GM13977 (cell line): ENCODE measurements at places on chromosomes 16 and 17.

DNA sequence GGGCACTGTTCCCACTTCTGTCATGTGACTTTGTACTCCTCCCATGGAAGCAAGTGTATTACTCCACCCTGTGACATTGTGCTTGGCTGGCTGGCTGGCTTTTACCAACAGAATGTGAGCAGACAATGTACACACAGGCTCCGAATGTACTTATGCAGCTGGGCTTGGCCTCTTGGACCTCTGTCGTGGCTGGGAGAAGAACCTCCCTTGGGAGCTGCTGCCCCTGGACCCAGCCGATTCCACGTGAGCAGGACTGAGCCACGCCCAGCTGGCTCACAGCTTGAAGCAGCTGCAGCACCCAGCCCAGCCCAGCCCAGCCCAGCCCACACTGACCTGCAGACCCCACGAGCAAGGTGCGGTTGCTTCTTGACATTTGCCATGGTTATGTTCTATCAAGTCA is 177.5 kb downstream of the RBFOX3 start:
- DNase-seq: no peak

DNA sequence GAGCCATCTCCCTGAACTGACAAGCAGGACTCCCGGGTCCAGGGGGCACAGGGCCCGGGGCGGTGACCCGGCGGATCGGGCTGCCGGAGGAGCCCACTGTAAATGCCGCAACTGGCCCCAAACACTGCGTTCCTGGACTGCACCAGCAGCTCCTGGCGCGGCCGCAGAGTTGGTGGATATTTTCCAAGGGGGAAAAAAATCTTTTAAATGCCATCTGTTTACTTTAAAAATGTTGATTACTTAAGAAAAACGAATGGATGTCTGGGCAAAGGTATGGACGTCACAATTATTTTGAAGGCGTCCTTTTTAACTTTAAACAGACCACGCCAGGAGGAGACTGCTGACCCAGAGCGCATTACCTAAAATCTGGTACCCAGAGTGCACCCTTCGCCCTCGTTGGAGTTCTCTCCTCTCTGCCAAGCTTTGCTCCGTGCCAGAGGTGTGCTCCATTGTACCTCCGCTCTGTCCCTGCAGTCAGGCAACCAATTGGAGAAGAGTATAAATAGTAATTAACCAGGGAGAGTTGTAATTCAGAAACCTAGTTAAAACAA is 3.4 kb downstream of the HS3ST3B1 start:
- DNase-seq: no peak

- peak; percentile 87 for DNase-seq
These were observed at the start of gene ZNF48 for GRCh38 chr16:30395155-30395991. Gene ZNF48 (plus strand): TSS chr16:30395420. CDS start chr16:30395795, 375 bp downstream.

- DNase-seq: no peak
These were observed 25.1 kb downstream of the CD300LG start for GRCh38 chr17:43871946-43872690.

DNA sequence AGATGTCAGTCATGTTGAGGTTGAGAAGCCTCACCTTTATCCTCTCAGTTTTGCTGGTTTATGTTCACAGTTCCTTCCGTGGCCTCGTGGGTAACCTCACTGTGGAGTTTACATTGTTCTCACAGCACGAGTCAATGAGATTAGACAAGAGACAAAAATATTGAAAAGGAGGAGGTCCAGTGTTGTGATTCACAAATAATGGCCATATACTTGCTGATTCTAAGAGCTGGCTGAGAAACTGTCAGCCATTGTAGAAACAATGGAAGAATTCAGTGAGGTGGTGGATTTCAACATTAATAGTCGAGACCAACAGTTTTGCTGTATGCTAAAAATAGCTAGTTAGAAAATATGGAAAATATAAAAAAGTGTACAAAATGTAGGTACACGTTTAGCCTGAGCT is 176.4 kb upstream of the WSCD1 start:
- no peak for DNase-seq

GRCh38 chr17:81365601-81366585 is 29.4 kb upstream of the BAHCC1 start:
- DNase-seq: peak; percentile 62

GRCh38 chr17:2903193-2903974 is 107.1 kb downstream of the RAP1GAP2 start:
- DNase-seq: no peak

DNA sequence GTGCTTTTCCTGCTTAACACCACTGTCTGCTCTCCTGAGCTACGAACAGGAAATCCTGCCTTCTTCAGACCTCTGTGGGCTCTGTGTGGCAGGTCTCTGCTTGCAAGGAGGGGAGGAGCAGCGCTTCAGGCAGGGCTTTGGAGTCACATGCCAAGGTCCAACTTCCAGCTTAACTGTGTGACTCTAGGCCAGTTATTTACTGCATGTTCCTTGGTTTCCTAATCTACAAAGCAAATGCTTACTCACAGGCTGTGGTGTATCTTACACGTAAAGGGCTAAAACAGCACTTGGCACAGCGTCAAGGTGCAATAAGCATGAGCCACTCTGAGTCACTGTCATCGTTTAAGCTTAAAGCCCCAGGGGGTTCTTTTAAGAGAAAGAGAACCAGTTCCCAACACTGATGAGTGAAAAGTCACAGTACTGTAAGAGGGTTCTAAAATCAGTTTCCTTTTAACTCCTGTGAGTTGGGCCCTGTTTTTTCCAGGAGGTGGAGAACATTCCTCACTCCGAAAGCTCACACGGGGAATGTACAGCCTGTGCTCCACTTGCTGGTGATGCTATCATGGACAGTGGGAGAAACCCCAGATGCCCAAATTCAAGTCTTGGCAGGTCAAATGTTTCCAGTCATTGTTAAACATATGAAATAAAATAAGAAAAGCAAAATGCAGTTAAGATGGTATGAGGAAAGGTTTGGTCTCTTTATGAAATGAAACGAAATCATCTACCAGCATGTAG is 54.1 kb upstream of the BCAR1 start:
- DNase-seq: peak; percentile 56

GRCh38 chr16:51390877-51391276 is 239.8 kb upstream of the SALL1 start:
- DNase-seq: no peak

DNA sequence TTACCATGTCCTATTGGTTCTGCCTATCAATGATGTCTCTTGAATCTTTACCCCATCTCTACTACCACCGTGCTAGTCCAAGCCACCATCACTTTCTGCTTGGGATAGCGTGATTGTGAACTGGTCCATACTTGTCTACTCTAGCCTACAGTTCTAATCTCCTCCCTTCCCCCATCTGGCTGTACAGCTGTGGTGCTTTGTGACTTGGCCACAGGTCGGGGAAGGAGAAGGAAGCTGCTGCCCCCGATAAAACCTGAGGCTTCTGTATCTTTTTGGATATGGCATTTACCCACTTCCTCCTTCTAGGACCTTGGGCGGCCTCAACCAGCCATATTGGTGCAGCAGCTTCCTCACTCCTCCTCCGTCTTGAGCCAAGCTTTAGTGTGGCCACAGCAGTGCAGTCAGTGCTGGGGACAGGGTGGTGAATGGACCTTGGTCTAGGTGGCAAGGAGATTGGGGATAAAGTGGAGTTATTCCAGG is 314 bp upstream of the ITGA2B start:
- DNase-seq: no peak

GRCh38 chr16:2209258-2210008 is 1.2 kb downstream of the BRICD5 start:
- no peak for DNase-seq

DNA sequence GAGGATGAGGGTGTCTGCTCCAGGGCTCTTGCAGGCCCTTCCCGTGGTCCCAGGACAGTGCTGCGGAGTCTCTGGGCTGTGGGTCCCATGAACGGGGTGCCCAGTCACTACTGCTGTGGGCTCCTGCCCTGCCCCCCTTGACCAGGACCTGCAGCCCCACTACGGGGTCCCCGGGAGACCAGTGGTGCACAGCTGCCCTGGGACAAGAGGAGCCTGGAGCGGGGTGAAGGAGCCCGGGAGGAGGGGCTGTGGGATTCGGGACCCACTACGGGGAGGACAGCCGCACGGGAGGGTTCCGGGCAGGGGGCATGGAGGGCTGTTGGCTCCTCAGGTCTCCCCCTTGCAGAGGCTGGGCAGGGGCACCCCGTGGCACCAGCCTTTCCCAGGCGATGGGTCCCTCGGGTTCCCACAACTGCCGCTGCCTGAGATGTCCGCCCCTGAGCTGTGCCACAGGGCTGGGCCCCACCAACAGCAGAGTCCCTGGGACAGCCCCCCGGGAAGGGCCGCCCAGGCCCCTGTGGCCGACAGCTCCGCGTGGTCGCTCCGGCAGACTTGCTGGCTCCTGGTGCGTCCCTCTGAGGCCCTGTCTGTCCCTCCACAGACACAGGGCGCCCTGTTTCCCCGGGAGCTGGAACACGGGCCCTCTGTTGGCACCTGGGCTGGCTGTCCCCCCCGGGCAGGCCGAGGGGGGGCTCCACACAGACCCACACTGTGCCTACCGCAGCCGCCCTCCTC is 52.1 kb upstream of the GNG13 start:
- DNase-seq: no peak

- DNase-seq: no peak
These were observed at the start of gene ZSCAN10 for GRCh38 chr16:3098459-3099394. Gene ZSCAN10 (minus strand): TSS chr16:3099294. CDS start chr16:3092937, 6,357 bp downstream.

DNA sequence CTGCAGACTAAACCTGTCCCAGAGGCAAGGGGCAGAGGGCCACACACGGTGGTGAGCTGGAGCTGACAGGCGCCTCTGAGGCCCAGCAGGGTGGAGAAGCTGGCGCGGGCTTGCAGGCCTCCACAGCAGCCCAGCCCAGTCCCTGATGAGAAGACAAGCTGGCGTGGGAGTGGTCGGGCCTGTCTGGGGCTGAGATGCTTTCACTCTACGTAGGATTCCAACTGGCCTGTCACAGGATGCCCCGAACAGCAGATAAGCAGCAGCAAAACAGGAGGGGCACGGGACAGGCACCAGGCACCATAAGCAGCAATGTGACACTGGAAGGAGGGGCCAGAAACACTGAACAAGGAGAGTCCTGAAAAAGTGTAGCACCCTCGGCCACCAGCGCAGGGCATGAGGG is 40.1 kb downstream of the PEMT start:
- DNase-seq: no peak

GRCh38 chr17:7094652-7095019 is 14.6 kb upstream of the CLEC10A start:
- no peak for DNase-seq

DNA sequence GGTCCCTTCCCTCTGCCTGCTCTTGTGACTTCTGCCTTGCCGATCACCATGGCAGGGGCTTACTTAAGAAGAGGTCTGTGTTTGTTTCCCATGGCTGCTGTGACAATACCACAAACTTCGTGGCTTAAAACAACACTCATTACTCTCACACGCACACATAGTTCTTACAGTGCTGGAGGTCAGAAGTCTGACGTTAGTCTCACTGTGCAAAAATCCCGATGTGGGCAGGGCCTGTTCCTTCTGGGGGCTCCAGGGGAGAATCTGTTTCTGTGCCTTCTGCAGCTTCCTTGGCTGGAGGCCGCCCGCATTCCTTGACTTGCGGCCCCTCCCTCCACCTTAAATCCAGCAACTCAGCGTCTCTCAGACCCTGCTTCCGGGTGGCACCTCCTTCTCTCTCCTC is 249.2 kb upstream of the GSE1 start:
- DNase-seq: no peak

GRCh38 chr16:71373073-71373472 is 14.6 kb downstream of the CALB2 start:
- no peak for DNase-seq

DNA sequence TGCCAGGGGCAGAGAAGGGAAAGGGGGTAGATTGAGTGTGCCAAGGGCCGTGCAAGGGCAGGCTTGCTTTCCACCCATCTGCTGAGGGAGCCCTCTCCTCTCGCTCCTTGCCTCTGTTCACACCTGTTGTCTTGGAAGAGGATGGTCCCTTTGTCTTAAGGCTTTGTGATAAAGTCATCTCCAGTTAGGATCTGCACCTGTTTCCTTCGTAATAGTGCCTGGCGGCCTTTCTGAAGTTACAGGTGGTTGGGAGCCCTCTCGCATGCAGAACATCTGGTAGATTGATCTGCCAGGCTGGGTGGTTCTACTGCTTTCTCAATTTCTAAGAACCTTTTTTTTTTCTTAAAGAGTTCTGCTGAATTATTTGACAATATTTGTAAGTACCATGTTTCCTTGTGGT is 16.3 kb downstream of the UBFD1 start:
- DNase-seq: no peak

DNA sequence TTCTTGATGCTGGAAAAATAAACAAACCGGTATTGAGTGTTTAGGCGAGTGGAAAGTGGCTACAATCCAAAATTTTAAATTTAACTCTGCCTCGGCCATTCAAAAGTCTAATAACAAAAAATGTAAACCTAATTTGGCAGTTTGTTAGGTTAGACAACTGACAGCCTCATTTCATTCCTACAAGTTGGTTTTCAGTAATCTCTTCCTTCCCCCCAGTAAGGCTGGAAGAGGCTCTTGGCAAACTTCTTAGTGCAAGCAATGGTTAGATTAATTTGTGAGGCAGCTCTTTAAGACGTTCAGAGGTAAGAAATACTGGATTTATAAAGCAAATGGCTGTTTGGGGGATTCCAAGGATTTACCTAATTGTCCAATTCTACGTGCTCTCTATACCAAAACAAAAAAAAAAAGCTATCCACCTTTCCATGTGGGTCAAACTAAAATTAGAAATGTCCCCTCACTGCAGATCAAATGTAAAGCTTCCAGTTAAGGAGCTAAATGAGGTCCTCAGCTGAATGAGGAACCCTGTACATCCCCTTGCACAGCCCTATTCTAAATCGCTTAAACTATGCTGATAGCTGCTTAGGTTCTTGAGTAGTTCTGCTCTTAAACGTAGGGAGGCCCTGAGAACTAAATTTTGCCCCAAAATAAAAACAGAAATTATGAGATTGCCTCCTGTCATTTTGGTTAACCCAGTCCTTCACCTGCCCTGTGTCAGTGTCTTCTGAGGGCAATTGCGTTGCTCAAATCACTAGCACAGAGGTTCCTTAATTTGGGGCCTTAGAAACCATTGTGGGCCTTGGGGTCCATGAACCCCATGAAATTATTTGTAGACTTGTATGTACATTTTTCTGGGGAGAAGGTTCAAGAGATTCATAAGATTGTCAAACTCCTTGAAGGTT is 2.9 kb downstream of the HEXIM1 start:
- DNase-seq: no peak

- DNase-seq: no peak
These were observed 168.8 kb downstream of the C16orf78 start for GRCh38 chr16:49542391-49542891.

DNA sequence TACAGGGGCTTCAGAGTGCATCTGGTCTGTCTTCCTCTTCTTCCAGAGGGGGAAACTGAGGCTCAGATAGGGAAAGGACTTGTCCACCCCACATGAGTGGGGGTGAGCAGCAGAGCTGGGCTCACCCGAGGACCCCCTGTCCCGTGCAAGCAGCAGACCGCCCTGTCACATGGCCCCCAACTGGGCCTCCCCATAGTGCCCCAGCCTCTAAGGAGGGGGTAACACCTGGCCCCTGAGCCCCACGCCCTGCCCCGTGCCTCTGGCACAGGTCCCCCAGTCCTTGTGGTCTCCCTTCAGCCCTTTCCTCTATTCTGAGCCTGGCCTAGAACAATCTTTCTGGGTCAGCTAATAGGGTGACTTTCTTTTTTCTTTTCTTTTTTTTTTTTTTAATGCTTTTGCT is 6.5 kb upstream of the NECAB2 start:
- DNase-seq: no peak

GRCh38 chr16:74625500-74626350 is 18.8 kb upstream of the GLG1 start:
- no peak for DNase-seq
